ENCODE measurements at places on chromosomes 11 and 22. TPM values are rescaled to one million over a fixed set of nuclear protein-coding genes. Genes with fewer than 3 reads are reported as not detected.

LDHAL6A gene
- total RNA-seq, result not detected

CWC15 gene
- 30.2 TPM for total RNA-seq

PIH1D2 gene
- total RNA-seq, result 0.77 TPM

POU2AF1 gene
- total RNA-seq, result not detected
